ENCODE measurements at places on chromosomes 6 and 20.

- DNase-seq: peak; percentile 71
Measured at GRCh38 chr6:116680880-116681672, at the start of gene KPNA5. KPNA5 (plus strand) TSS chr6:116681211; CDS start chr6:116681335, 124 bp downstream.

DNA sequence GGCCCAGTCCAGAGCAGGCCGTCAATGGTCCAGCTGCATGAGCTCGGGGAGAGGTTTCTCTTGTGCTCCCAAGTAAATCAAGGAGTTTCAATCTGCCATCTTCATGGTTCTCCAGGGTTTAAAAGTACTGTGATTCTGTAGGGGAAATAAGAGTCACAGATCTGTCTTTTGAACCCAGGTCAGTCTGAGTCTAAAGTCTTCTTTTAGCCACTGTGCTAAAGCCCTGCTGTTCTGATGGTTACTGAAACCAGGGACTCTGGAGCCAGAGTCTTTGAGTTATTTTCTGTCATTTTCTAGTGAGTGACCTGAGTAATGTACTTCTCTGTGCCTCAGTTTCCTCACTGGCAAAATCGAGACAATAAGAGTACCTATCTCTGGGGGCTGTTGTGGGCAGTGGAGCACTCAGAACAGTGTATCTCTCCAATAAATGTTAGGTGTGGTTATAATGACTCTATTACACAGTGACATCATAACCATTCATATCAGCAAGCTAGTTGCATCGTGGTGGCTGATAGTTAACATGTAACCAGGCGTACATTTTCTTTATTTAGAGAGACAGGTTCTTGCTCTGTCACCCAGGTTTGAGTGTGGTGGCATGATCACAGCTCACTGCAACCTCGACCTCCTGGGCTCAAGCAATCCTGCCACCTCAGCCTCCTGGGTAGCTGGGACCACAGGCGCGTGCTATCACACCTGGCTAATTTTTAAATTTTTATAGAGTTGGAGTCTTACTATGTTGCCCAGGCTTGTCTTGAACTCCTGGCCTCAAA, 74.6 kb upstream of the KCNG1 start:
- no peak for DNase-seq

DNA sequence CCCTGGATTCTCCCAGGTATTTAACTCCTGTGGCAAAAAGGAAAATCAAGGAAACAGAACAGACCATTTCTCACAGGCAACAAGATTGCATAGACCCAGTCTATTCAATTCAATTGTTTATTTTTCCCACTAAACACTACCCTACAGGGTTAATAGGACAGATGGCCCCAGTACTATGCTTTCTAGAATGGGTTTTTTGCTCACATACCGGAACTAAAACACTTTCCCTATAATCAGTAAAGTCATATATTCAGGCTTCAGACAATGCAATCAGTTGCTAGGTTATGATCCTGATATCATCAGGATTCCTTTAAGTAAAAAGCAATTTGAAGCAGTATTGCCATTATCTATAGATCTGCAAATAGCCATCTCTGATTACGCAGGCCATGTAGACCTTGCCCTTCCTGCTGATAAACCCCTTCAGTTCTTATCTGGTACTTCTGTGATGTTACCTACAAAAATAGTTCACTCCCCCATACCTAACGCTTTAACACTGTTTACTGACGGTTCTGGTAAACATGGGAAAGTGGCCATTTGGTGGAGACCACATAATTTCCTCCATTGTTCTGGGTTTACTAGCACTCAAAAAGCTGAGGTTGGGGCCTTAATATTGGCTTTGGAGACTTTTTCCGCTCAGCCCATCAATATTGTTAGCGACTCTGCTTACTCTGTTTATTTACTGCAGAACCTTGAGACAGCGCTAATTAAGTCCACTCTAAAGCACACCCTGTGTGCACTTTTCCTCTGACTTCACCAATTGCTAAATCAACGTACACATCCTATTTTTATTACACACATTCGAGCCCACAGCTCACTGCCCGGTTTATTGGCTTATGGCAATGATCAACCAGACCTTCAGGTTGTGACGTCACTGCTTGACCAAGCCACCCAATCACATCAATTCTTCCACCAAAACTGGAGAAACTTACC, 666.0 kb downstream of the PHF3 start:
- no peak for DNase-seq

DNA sequence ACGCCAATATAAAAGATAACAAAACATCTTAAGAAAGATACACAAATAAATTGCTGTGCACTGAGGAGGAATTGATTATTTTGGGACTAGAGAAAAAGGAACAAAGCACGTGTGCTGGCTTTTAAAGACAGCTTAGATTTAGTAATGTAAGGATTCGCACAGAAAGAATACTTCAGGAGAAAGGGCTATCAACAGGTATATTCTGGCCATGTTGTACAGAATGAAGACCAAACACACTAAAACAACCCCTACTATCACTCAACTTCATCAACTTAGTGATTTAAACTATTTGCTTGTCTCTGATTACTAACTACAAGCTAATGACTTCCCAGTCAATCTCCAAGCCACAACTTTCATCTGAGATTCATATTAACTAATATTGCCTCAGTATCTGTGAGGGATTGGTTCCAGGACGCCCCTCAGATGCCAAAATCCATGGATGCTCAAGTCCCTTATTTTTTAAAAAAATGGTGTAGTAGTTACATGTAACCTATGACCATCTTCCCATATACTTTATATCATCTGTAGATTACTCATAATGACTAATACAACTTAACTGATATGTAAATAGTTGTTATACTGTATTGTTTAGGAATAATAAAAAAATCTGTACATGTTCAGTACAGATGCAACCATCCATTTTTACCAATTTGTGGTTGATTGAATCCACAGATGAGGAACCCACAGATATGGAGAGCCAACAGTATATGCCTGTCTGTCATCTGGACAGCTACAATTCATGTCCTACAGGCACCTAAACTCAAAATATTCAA, 4.5 kb downstream of the DEK start:
- no peak for DNase-seq

DNA sequence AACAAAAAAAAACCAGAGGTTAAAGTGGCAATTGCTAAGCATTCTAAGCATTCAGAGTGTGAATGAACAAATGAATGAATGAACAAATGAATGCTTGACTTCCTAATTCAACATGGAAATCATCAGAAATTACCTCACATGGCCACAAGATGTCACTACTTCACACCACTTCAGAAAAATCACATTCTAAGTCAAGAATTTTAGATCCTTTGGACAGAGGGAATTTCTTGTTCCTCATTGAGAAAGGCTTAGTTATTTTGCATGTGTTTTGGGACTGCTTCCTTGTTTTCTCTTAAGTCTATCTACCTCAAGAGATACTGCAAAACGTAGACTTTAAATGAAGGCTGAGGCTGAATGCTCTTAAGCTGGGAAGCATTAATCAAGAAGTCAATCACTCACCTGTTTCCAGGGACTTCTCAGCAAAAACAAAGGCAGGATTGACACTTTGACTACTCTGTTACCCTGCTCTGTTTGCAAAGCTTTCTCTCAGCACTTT, 120.2 kb downstream of the MBOAT1 start:
- no peak for DNase-seq

DNA sequence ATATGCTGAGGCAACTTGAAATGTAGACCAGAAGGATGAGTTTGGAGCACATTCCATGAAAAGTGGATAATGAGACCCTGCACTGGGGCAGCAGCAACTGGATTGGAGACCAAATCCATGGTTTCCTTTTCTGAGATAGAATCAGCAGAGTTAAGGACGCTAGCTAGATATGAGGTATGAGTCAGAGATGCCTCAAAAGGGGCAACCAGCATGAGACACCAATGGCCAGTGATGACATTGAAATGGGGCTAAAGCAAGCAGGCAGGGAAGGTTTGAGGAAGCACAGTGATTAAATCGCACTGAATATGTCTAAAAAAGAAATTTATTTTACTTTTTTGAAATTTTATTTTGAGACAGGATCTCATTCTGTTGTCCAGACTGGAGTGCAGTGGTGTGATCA, 802.4 kb downstream of the TFAP2A start:
- no peak for DNase-seq

GRCh38 chr20:24425523-24426135, 43.8 kb upstream of the SYNDIG1 start:
- DNase-seq: no peak

- no peak for DNase-seq
Measured at GRCh38 chr20:31680286-31681127, 42.2 kb downstream of the BCL2L1 start.

DNA sequence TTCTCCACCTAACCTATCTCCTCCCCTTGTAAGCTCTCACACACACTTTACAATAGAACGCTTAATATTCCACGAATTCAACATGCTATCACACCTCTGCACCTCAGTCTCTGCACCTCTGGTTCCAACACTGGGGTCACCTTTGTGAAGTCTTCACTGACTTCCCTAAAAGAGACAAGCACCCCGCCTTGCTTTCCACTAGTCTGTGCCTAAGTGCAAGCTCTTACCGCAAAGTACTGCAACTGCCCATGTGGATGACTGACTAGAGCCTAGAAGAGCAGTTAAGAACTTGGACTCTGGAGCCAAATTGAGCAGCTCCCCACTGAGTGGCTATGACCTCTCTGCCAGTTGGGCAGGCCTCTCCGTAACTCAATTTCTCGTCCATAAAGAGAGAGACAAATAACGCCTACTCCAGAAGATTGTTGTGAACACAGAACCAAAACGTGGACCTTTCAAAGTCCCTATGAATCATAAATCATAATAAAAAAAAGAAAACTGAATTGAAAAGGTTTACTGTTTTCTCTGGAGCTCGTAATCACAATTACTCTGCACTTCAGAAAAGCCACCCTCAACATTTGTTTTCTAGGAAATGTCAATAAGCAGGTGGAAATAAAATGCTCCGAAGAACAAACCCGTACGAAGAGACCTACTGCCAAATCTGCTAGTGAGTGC, 1.2 kb downstream of the IFNGR1 start:
- DNase-seq: no peak

GRCh38 chr20:19231359-19232035, 19.1 kb downstream of the SLC24A3 start:
- DNase-seq: no peak

DNA sequence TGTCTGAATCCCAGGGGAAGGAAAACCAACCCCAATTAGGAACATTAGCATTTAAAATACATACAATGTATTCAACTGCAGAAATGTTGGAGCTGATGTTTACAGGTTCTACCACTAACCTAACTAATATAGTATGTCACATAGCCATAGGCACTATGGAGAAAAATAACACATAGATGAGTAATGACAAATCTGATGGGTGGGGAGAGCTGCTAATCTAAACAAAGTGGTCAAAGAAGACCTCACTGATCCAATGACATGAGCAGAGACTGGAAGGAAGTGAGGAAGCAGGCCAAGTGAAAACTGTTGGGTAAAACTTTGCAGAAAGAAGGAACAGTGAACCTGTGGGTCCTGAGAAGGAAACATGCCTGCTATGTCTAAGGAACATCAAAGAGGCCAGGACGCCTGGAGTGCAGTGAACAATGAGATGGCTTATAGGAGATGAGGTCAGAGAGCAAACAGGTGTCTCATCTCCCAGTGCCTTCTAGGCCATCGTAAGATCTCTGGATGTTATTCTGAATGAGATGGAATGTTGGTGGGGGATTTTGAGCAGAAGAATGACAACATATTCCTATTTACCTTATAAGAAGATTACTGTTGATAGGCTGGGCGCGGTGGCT, 135.7 kb downstream of the ALDH8A1 start:
- no peak for DNase-seq

GRCh38 chr6:159062564-159062945, 17.8 kb upstream of the TAGAP start:
- no peak for DNase-seq

GRCh38 chr6:36315921-36316320, 20.8 kb downstream of the BNIP5 start:
- no peak for DNase-seq

GRCh38 chr20:53738945-53739798, 145.5 kb upstream of the ZNF217 start:
- DNase-seq: no peak

- DNase-seq: no peak
Measured at GRCh38 chr6:45965007-45965406, 50.7 kb downstream of the CLIC5 start.

- DNase-seq: no peak
Measured at GRCh38 chr20:47438464-47439381, 63.0 kb upstream of the NCOA3 start.

- DNase-seq: no peak
Measured at GRCh38 chr20:54083459-54083858, 13.1 kb upstream of the BCAS1 start.

DNA sequence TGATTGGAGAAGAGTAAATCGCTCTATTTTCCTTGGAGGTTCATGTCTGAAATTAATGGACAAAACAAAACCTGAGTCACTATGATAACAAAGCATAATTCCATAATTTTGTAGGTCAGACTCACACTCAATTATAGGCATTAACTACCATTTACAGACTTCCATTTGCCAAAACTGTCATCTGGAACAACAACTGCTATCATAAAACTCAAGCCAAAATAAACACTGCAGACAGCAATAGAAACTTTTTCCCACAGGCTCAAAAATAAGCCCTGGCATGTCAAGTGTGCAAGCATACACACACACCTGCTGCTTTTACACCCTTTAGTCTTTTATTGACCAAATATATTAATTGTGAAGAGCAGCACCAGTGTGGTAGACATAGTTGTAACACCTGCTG, 7.1 kb downstream of the MRPS10 start:
- no peak for DNase-seq

DNA sequence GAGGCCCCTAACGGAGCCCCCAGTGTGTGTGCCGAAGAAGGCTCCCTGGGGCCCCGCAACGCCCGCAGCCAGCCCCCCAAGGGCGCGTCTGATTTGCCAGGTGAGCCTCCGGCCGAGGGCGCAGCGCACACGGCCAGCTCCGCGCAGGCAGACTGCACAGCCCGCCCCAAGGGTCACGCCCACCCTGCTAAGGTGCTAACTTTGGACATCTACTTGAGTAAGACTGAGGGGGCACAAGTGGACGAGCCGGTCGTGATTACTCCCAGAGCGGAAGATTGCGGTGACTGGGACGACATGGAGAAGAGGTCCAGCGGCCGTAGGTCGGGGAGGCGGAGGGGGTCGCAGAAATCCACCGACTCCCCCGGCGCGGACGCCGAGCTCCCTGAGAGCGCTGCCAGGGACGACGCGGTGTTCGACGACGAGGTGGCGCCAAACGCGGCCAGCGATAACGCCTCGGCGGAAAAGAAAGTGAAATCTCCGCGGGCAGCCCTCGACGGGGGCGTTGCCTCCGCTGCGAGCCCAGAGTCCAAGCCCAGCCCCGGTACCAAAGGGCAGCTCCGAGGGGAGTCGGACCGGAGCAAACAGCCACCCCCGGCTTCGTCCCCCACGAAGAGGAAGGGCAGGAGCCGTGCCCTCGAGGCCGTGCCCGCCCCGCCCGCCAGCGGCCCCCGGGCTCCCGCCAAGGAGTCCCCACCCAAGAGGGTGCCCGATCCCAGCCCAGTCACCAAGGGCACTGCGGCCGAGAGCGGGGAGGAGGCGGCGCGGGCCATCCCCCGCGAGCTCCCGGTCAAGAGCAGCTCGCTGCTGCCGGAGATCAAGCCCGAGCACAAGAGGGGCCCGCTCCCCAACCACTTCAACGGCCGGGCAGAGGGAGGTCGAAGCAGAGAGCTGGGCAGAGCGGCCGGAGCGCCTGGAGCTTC, 117.0 kb downstream of the RTN4IP1 start:
- peak; percentile 65 for DNase-seq

GRCh38 chr6:25194172-25194678, 84.9 kb upstream of the CARMIL1 start:
- DNase-seq: no peak

All from activated CD8-positive, alpha-beta memory T cell treated with anti-CD3 and anti-CD28 coated beads for 1 hour (primary cell).